ENCODE measurements at places on chromosomes 4 and X.
A peak's percentile ranks its signal among the peaks of the same experiment; 100 is the strongest.

DNA sequence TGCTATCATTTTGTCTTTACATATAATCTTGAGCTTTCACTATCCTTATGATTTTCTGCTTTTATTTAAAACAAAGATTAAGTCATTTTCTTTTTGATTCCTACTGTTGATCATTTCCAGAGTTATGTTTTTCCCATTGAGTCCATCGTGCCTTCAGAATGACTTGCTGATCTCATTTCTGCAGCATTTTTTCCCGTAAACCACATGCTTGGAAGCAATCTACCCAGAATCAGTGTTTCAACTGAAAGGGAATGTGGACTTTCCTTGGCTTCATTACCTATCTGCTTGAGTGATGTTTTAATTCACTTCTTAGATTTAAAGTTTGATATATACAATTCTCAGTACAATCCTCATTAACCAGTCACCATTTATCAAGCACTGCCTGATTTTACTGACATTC is 192.4 kb upstream of the FSTL5 start:
- no peak for DNase-seq

DNA sequence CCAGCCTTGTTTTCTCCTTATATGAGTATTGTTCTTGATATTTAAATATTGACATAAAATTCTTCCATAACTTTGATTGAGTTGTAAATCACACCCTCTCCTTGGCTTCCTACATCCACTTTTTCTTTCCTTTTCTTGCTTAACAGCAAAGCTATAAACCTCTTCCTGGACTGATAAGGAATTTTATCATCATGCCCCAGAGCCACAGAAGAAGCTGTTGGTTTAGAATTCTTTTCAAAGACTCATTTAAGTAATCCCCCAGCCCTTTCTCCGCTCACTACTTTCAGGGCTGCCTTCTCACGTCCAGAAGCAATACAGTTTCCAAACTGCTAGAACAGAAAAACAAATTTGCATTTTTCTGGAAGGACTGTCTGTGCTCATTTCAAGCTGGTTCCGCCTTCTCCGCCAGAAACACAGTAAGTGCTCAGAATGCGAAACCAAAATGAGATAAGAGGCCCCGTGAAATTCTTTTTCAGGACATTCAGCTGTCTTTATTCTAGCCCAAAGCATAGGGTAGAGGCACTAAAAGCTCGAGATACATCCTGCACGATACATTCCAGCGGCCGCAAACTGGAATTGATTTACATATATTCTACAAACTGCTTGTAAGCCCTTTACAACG is 849 bp downstream of the MID1 start:
- DNase-seq, result no peak

- peak; percentile 47 for DNase-seq
These were observed 37.3 kb upstream of the CLCN4 start for GRCh38 chrX:10119399-10119990.

- no peak for DNase-seq
These were observed 6.8 kb downstream of the ANXA5 start for GRCh38 chr4:121690001-121690400.

DNA sequence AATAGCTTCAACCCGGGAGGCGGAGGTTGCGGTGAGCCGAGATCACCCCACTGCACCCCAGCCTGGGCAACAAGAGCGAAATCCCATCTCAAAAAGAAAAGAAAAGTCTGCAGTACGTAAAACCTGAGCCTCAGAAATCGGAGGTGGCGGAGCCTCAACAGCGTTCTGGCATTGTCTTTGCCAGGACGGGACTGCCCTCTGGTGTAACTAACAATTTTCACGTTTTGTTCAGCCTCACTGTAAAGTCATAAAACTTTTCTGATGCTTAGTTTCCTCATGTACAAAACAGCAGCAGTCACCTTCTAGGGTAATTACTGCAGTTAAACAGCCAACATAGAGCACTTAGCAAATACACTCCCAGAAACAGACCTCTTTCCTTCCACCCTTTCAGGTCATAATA is 121.7 kb downstream of the RBM47 start:
- no peak for DNase-seq

GRCh38 chrX:154850957-154851611 is 16.6 kb upstream of the SMIM9 start:
- no peak for DNase-seq

- DNase-seq, result no peak
These were observed 125.5 kb downstream of the IL15 start for GRCh38 chr4:141761926-141762325.

DNA sequence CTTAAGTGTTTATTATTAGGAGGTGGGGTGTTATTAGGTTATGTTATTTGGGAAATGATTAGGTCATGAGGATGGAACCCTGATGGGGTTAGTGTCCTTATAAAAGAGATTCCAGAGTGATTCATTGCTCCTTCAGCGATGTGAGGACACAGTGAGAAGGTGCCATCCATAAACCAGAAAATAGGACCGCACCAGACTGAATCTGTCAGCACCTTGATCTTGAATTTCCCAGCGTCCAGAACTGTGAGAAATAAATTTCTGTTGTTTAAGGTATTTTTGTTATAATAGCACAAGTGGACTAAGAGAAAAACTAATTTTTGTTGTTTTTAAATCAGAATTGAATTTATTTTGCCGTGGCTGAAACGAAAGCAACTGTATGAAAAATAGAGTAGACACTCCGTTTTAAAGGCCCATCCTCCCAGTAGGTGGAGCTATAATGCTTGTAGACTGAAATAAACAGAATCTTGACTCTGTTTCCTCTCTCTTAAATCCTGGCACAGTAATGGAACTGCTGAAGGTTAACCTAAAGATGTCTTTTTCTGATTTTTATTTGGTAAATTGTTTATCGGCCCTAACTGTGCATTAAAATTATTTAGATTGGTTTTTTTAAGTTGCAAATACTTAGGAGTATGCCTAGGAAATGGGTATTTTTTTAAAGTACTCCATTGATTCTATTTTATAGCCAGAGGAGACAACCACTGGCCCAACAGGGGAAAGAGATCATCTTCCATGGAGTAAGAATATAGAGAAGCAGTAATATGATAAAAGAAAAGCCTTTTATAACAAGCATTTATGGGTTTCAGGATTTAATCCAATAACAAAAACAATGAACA is 133.2 kb upstream of the ADAMTS3 start:
- no peak for DNase-seq

DNA sequence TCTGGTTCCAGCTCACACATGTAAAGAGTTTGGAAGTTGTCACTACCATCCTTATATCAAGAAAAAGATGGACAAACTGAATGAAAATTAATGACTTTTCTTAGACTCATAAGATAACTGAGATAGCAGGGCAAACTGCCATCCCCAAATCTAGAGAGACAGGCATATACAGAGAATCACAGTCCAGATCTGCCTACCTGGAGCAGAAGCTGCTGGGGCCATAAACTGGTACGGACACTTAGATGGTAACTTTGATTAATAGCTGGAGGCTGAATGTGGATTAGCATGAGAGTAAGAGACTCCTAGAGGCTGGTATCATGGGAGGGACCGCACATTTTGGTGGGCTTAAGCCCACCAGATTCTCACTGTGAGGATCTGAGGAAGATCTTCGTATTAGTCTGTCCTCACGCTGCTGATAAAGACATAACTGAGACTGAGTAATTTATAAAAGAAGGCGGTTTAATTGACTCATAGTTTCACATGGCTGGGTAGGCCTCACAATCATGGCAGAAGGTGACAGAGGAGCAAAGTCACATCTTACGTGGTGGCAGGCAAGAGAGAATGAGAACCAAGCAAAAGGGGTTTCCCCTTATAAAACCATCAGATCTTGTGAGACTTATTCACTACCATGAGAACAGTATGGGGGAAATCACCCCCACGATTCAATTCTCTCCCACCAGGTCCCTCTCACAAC is 10.8 kb upstream of the POLA1 start:
- no peak for DNase-seq

GRCh38 chrX:136768469-136769084 is 12.2 kb downstream of the ARHGEF6 start:
- DNase-seq, result peak; percentile 9

DNA sequence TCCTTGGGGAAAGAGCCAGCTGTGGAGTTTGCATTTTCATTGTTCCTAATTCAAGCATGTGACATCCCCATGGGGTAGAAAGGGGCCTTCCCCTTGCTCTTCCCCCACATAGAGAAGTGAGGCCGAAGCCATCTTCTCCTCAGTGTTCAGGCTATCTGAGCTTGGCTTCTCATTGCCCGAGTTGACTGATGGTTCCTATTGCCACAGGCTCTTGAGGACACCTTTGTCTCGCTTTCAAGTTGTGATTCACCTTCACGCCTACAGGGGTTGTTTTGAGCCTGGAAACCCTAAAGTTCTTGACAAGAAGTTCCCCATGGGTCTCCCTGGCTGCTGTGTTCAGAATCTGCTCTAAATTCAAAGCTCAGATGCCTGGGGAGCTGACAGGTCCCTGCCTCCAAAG is 25.0 kb downstream of the CCNQ start:
- DNase-seq, result no peak

DNA sequence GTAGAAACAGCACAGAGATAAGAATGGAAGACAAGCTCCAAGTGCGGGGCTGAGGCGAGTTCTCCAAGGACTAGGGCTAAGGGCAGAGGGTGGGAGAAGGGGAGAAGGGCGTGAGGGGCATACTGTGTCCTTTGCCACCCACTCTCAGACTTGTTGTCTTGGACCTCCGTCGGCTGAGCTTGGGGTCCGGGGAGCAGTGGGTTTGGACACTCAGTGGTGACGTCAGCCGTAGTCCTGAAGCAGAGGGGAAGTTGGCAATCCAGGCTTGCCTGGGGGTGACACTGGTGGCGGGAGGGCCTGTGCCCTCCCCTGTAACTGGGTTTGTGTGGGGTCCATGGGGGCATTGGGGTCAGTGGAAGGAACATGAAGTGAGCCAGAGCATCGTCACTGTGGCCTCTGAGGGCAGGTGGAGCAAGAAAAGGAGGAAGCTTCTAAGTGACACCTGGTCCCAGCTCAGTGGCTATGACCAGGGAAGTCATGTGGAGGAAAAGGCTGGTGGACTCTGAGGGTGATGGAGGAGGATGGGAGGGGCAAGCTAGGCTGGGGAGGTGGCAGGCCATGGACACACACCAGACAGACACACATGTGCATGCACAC is 17.6 kb downstream of the CD99 start:
- no peak for DNase-seq

DNA sequence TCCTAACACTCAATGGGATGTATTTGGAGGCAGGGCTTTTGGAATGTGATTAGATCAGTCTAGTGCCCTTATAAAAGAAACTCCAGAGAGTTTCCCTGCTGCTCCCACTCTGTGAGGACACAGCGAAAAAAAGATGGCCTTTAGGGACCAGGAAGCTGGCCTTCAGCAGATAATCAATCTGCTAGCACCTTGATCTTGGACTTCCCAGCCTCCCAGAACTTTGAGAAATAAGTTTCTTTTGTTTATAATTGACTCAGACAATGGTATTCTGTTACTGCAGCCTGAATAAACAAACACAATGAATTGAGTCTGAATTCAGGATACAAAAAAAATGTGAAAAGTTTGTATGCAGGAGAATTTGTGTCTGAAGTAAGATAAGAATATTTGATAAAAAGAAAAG is 842.1 kb downstream of the FSTL5 start:
- no peak for DNase-seq

DNA sequence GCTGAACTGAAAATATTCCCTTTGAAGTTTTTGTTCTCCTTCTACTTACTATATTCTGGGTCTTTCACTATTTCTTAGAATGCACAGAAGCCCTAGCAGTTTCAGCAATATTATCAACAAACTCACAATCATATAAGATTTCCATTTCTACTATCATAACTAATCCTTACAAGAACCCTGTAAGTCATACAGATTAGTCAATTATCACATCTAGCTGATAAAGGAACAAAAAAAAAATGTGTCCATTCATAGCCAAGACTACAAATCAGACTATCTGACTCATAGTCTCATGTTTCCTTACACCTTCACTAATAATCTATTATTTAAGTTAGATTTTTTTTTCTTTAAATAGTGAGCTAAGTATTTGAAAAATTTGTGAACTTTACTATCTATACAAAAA is 72.5 kb downstream of the LRBA start:
- no peak for DNase-seq

- no peak for DNase-seq
These were observed 241.7 kb downstream of the SNCA start for GRCh38 chr4:89595125-89595789.

DNA sequence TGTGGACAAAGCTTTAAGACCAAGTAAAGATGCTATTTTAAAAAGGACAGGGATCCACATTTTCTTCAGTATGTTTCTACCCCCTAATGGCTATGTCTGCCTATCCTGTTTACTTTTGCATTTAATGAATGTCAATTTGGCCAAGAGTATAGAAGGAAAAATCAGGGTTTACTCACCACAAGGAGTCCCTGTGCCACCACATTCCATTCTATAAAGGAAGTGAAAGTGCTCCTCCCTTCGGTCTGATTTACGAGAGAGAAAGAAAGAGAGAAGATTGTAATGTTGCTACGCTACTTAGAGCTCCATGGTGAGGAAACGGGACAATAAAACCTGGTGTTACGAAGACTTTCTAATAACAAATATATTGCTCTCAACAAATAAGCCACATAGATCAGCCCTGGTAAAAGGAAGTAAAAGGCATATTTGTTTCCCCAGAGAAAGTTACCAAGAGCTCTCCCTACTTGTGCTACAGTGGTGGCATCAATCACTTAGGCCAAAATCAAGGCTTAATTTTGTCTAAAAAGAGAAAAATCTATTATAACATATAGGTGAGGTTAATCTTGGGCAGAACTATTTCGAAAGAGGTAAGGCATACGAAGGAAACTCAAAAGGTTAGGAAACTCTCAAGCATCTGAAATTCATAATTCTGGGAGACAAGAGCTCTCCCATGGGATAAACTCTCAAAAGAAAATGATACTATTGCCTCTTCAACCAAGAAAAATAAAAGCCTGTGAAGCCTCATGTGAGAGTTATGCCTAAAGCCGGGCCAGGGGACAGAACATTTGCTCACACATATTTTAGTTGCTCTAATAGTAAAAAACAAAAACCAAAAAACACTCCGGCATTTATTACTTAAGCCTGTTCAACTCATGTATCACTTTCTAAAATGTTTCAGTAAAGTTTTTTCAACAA is 29.5 kb downstream of the TAPT1 start:
- no peak for DNase-seq

DNA sequence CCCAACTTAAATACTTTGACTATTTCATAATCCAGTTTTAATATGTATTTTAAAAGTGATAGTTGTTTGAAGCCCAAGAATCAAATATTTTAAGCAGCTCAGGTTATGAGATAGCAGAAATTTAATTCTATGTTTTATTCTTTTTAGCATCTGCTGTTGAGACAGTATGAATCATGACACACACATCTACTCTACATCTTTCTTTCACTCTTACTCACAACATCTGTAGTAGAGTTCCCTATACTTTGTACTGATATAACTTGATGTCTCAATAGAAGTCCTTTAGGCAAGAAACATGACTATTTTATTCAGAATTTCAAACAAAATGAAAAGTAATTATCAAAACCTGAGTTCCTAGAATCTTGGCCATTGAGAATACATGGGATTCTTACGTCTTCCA is 187.9 kb upstream of the GNPDA2 start:
- no peak for DNase-seq

DNA sequence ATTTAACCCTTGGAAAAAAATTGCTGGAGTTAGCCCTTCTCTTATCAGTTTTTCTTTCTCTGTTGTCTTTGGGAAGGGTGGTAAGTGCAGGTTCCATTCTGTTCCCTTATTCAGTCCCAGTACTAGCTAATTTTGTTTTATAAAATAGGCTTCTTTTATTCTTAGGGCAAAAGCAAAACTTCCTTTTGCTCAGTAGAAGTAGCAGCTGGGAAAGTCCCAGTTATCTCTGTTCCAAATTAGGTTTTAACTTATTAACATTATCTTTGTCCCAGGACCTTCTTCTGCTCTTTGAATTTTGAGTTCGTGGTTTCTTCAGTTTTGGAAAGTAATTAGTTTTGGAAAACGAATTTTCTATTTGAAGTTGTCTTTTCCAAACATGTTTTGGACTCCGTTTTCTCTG is 61.1 kb downstream of the BANK1 start:
- DNase-seq, result no peak

- DNase-seq, result no peak
These were observed 52.9 kb downstream of the ARHGAP24 start for GRCh38 chr4:85527815-85528214.

Measured in amygdala (tissue), 56 donors.